ENCODE measurements at places on chromosomes 3 and 15. TPM values are rescaled to one million over a fixed set of nuclear protein-coding genes. Genes with fewer than 3 reads are reported as not detected.

GRCh38 chr3:179734497-179735281, 81.8 kb downstream of the USP13 start:
- H3K4me3 ChIP-seq, result no peak overlapping the region
- peaks cover 2% of the 10 kb centered on the region for H3K4me1 ChIP-seq
- DNase-seq, result no peak
- H3K27ac ChIP-seq, result no peak overlapping the region
- peaks cover 7% of the 10 kb centered on the region for H3K36me3 ChIP-seq

Gene ARL14
- not detected for total RNA-seq

GRCh38 chr15:58454950-58455401, 23.2 kb downstream of the LIPC start:
- H3K4me1 ChIP-seq, result peaks cover 15% of the 10 kb centered on the region
- H3K4me3 ChIP-seq, result no peak overlapping the region
- H3K27ac ChIP-seq, result no peak overlapping the region
- no peaks in the 10 kb centered on the region for H3K36me3 ChIP-seq
- peaks cover 3% of the 10 kb centered on the region for H3K27me3 ChIP-seq

GRCh38 chr15:34240537-34240936, 15.7 kb downstream of the EMC4 start:
- no peak overlapping the region for H3K27ac ChIP-seq
- H3K27me3 ChIP-seq, result no peaks in the 10 kb centered on the region

- H3K36me3 ChIP-seq, result no peaks in the 10 kb centered on the region
- no peaks in the 10 kb centered on the region for H3K27me3 ChIP-seq
- peak overlapping the region; percentile 53 for H3K4me3 ChIP-seq
- DNase-seq, result peak; percentile 86
- peaks cover 46% of the 10 kb centered on the region for H3K4me1 ChIP-seq
These were observed 5.6 kb upstream of the FEM1B start for GRCh38 chr15:68271854-68272471.

DNA sequence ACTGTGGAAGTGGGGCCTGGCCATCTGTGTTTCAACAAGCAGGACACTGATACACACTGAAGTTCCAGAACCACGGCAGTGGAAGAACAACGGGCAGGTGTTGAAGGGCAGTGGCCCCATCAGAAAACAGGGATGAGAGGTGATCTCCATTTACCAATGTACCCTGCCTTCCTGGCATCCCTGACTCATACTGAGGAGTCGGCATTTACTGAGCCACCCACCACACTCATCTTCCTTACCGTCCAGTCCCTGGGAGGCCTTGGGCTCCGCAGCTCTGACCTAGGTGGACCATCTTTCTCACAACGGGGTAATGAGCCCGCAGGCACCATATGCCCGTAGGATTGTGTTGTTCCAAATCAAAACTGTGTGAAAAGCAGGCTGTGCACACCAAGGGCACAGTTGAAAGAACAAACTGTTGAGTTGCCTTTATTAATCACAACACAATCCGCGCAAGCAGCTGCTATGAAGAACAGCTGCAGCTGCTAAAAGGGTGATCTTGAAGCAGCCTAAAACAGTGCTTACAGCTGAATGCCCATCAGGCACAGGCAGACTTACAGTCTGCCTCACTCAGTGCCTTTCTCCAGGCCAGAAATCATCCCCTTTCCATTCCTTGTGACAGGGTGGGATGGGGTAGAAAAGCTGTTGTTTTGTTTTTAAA, 12.9 kb downstream of the MB21D2 start:
- no peak overlapping the region for H3K4me3 ChIP-seq
- no peaks in the 10 kb centered on the region for H3K27me3 ChIP-seq
- DNase-seq, result no peak
- peaks cover 3% of the 10 kb centered on the region for H3K36me3 ChIP-seq
- H3K4me1 ChIP-seq, result peaks cover 26% of the 10 kb centered on the region

DNA sequence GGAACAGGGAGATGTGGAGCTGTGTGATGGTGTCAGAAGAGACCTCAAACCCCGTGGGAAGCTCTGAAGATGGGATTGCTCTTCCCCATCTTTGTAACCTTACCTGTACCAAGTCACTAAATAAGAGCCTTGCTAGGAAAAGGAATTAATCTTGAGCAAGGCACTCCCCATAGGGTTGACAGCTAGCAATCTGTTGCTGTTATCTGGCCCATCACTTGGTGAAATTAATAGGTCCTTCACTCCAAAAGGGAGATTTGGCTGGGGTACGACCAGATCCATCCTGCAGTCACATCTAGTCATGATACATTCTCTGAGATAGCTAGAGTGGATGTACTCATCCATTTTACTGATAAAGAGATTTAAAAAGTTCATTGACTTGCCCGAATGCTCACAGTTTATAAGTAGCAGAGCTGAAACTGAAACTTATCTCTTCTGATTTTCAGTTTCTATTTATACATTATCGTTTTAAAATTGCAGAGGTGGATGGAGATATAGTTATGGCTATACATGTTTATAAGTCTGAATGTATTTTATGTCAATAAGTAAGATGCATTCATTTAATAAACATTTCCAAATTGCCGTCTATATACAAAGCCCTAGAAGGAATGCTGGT, 299.1 kb upstream of the MCTP2 start:
- DNase-seq, result no peak
- H3K27me3 ChIP-seq, result no peaks in the 10 kb centered on the region
- no peaks in the 10 kb centered on the region for H3K36me3 ChIP-seq
- no peaks in the 10 kb centered on the region for H3K4me1 ChIP-seq
- no peak overlapping the region for H3K4me3 ChIP-seq

- peaks cover 6% of the 10 kb centered on the region for H3K36me3 ChIP-seq
- H3K4me3 ChIP-seq, result no peak overlapping the region
- no peaks in the 10 kb centered on the region for H3K4me1 ChIP-seq
- no peak for DNase-seq
- no peak overlapping the region for H3K27ac ChIP-seq
These were observed 61.9 kb downstream of the LRRK1 start for GRCh38 chr15:100981086-100981485.
